ENCODE measurements at places on chromosomes 11 and 22.

DNA sequence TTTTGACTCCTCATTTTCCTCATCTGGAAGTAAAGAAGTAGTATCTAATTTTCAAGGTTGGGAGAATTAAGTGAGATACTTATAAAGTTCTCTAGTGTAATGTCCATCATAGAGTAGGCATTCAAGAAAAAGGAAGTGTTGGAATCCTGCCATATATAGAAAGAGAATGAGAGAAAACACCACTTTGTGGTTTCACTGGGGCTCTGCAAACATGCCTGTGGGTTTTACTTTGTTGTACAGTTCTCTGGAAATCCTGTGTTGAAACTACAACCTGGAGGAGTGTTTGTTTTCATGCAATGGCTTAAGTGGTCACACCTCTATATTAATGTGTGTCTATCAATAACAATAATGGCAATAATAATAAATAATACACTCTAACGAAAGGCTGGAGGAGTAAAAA lies 741.7 kb downstream of the NELL1 start:
- no peak for DNase-seq

- DNase-seq = no peak
Measured at GRCh38 chr22:37627545-37627944, 11.9 kb upstream of the SH3BP1 start.

GRCh38 chr22:49561338-49561737 lies 266.3 kb downstream of the BRD1 start:
- no peak for DNase-seq

GRCh38 chr11:22317656-22318055 lies 20.5 kb upstream of the SLC17A6 start:
- DNase-seq = no peak

GRCh38 chr22:47548953-47549740 lies 786.7 kb downstream of the TBC1D22A start:
- no peak for DNase-seq
